ENCODE measurements at places on chromosomes 7 and 10.

DNA sequence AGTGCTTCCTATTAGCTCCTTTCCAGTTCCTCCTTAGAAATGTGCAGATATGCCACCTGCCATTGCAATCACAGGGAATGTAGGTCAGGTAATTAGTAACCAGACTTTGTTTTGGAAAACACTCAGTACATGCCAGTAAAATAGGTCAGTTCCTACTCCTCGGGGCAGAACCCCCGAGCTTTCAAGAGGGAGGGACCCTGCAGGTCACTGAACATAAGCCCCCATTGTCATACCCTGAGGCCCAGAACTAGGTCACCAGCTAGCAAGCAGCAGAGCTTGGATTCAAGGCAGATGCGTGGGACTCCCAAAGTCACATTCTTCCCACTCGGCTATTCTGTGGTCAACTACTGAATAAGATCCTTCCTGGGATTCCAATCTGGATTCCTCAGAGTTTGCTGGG, 104.8 kb downstream of the PPP1R3C start:
- DNase-seq, result no peak

DNA sequence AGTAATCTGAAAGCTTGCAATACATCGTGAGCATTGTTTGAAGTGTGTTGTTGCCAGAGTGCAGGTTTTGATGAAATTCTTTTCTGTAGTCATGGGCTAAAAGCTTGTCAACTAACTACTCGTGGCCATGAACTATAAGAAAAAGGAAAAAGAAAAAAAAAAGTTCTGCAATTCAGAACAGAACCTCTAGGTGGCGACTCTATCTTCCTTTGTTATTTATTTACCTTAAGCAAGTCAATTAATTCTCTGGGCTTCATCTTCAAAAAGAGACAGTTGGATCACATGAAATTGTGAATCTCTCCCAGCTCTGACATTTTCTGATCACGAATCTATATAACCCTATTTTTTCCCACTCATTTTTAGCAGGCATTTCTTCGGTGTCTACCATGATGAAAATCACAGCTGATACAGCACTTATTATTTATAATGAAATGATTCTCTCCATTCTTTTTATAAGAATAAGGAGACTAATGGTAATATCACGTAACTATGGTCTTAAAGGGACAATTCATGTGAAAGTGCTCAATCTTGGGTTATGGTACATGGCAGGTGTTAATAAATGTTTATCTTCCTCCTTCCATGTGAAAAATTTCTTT, 18.8 kb downstream of the TMEM196 start:
- peak; percentile 65 for DNase-seq

GRCh38 chr7:5183899-5184298, 6.1 kb upstream of the WIPI2 start:
- no peak for DNase-seq

GRCh38 chr7:155529845-155530244, 16.5 kb downstream of the CNPY1 start:
- DNase-seq, result no peak

DNA sequence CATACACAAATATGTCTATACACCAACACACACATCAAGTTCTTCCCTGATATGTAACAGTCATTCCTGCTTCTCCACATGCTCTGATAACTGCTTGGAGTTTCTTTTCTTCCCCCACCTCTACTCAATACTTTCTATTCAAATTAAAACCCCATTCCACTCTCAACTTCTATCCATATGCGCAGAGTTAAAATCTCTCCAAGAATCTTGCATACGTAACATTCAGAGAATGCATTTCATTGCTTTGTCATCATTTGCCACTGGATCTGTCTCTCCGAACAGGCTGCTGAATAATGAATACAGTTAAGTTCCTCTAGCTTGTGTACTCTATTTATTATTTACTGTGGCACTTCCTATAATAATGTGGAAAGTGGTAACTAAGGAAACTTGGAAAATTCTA, 68.8 kb downstream of the DGKB start:
- DNase-seq, result peak; percentile 38

GRCh38 chr7:11576310-11576709, 255.7 kb downstream of the THSD7A start:
- DNase-seq, result no peak

DNA sequence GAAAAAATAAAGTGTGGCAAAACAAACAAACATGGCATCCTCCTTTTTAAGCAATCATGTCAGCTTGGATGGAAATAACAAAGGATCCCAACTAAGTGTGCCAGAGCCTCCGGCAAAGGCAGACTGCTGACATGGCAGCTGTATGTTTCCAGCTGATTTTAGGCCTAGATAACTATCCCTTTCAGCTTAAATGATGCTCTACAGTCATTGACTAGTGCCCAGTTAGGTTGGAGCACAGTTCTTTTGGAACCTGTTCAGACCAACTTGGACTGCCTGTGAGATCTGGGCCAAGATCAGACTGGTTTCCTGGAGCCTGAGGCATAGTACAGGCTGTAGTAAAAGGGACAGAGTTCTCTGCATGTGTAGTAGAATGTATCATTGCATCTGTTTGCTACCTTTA, 128.7 kb downstream of the DYNC1I1 start:
- no peak for DNase-seq

DNA sequence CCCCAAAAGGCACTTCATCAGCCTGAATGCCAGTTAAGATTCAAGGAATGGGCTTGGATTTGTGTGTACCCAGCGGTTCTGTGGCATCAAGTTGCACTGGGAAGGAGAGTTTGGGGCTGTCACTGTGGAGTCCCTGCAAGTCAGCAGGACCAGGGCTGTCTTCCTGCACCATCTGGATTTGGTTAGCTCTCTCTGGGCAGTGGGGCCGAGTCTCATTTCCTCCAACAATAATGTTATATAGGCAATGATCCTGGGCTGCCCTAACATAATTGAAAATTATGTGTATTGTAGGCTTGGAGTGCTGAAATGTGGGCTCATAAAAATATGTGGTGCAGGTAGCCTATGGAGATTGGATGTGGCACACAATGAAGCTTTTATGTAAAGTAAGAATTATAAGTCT, 87.2 kb downstream of the TCF7L2 start:
- no peak for DNase-seq

- no peak for DNase-seq
Observed at GRCh38 chr10:80485076-80485945, 31.2 kb downstream of the TSPAN14 start.

- DNase-seq, result no peak
Observed at GRCh38 chr7:136509466-136509865, 359.0 kb upstream of the CHRM2 start.

DNA sequence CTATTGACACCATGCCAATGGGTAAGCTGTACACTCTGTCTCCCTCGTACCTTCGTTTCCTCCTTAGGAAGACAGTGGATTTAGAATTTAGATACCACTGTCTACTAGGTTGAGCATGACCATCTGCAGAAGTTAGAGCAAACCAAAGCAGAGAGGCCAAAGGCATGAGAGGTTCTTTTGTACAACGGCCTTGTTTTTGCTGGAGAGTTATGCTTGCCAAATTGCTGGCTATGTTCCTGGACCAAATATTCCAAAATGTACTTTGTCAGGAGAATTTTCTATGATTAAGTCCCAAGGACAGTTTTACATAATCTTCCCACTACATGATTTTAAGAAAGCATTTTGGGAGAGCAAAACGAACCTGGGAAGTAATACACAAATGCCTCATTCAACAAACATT, 47.9 kb upstream of the PLCE1 start:
- DNase-seq, result peak; percentile 36

- peak; percentile 93 for DNase-seq
Observed at GRCh38 chr10:16832351-16833080, 15.3 kb upstream of the RSU1 start.

GRCh38 chr7:26685606-26686005, 178.8 kb downstream of the SKAP2 start:
- DNase-seq, result no peak

- no peak for DNase-seq
Observed at GRCh38 chr7:106068986-106069385, 43.1 kb downstream of the SYPL1 start.

DNA sequence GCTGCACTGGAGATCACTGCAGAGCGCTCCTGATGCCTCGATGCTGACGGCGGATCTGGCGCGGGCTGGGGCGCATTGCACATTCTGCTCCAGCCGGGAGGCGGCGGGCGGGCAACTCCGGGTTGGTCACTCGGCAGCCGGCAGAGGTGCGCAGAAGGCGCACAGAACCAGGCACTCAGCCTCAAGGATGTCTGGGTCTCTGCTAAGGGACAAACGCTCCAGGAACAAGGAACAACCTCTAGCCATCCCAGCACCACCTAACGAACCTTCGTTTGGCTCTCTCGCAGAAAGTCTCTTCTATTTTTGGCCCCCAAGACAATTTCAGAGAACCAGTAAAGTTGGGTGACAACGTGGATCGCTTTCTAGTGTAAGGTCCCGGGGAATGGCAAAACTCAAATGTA, 254.6 kb downstream of the OTUD1 start:
- DNase-seq, result peak; percentile 2

DNA sequence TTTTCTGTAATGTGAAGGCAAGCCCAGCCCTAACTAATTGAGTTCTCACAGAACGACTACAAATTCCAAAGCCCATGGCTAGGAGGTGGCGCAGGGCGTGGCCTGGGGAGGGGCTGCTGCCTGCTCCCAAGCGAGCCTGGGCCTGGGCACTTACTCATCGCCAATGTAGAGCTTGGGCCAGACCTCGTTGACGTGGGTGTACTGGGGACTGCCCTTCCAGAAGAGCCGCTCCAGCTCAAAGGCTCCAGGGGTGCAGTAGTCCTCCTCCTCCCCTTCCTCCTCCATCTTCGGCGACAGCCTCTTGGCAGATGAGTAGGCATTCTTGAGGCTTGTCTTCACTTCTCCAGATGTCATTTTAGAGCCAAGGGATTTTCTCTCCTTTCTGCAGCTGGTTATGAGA, 53.3 kb upstream of the SAMD8 start:
- no peak for DNase-seq

- DNase-seq, result no peak
Observed at GRCh38 chr7:106248600-106248999, 36.2 kb downstream of the NAMPT start.

GRCh38 chr7:2710901-2711551, 23.0 kb downstream of the AMZ1 start:
- DNase-seq, result no peak

DNA sequence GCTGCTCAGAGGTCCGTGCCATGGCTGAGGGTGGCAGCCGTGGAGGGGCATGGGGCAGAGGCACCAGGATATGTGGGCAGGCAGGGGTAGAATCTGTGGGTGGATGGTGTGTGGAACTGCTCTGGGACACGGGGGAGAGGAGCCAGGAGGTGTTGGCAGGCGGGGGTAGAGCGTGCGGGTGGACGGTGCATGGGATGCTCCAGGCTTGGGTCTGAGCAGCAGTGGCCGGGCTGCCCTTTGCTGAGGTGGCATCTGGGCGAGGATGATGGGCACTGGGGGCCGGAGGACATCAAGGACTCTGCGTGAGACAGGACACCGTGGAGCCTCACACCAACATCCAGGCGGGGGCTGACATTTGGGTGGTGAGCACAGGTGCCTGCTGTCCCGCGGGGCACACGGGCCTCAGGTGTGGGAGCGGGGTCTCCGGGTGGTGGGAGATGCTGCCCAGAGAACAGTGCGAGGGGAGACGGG, 46.2 kb downstream of the JAKMIP3 start:
- DNase-seq, result no peak

GRCh38 chr7:65955718-65956117, 26.3 kb downstream of the GUSB start:
- no peak for DNase-seq

- DNase-seq, result peak; percentile 27
Observed at GRCh38 chr10:18583575-18584270, 67.7 kb downstream of the NSUN6 start.

GRCh38 chr7:98841179-98841997, 28.4 kb downstream of the TMEM130 start:
- DNase-seq, result peak; percentile 91

DNA sequence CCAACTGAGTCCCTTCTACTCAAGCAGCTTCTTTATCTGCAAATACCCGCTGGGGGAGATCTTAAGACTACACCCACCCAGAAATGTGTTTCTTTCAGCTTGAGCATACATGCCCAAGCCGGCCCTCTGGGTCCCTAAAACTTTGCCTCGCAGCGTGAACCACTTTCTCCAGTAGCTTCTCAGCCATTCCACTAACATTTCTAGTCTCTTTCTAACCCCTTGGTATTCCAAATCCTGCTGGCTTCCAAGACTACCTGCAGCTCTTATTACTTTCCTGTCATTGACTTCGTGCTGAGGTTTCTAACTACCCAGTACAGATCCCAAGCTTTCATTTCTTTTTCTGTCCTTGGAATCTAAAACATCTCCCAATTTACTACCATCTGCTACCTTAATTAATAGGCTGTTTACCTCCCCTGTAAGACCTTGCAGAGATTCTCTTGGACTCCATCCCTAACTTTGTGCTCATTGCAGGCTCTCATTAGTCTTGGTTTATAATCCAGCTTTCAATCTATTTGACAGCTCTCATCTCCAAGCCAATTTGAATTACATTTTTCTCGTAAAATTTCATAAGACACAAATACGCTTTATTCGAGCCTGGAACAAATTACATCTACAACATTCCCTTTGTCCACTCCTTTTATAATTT, 153.6 kb downstream of the FGFR2 start:
- no peak for DNase-seq

DNA sequence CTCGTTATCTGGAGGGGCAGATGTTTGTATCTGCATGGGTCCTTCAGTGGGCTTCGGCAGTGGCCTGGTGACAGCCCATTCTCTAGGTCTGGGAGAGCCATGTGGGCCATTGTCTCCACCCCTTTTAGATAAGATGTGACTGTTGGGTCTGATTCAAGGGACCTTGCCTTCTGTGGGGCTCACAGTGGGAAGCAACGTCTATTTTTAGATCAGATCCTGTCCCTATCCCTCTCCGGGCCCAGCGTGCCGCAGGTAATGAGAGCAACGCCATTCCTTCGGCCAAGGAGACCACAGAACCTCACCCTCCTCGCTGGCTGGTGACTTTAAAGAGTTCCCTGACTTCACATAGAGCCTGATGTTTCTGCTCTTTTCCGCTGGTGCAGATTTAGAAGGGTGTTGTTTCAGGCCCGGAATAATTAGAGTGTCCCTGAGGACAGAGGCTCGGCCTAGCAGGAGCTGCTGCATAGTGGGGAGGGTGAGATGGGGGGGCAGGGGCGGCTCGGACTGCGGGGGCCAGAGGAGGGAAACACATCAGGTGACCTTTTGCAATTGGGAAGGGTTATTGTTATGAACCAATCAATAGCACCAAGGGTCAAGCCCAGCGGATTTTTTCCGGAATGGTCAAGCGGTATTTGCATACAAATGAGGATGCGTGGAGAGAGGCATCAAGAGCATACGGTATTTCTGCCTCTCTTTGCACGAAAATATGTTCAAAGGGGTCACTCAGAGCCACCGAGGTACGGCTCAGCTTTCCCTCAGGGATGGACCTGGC, 503.0 kb upstream of the FOXK1 start:
- DNase-seq, result no peak
